Umbilical cord (tissue), 2 donors: ENCODE measurements at places on chromosomes 5 and 9. TPM values are rescaled to one million over a fixed set of nuclear protein-coding genes. Genes with fewer than 3 reads are reported as not detected.

- DNase-seq: no peak
Observed at GRCh38 chr5:152811988-152812387, 406.9 kb upstream of the NMUR2 start.

DNA sequence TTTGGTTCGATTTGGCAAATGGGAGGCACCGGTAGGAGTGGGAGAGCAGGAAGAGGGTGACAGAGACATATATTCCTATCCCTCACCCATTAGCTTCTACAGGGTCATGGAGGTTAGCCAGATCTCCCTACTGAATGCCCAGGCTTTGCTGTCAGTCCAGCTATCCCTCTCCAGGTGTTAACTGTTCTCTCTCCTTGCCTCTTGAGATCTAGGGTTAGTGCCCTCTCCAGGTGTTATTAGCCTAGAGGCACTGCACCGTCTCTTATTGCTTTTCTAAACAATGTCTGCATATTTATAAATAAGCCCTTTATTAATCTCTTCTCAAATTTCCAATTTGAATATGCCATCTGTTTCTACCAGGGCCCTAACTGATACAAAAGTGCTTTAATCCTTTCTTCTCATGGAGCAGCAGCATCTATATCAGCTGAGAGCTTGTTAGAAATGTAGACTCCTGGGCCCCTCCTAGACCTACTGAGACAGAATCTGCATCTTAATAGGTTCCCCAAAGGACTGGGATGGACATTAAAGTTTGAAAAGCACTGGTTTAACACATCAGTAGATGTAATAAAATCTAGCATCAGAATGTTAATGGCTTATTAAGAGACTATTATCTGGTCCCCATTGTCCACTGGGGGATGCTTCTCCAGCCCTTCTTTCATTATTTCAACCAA is 322.5 kb upstream of the SLC24A2 start:
- DNase-seq: no peak

DNA sequence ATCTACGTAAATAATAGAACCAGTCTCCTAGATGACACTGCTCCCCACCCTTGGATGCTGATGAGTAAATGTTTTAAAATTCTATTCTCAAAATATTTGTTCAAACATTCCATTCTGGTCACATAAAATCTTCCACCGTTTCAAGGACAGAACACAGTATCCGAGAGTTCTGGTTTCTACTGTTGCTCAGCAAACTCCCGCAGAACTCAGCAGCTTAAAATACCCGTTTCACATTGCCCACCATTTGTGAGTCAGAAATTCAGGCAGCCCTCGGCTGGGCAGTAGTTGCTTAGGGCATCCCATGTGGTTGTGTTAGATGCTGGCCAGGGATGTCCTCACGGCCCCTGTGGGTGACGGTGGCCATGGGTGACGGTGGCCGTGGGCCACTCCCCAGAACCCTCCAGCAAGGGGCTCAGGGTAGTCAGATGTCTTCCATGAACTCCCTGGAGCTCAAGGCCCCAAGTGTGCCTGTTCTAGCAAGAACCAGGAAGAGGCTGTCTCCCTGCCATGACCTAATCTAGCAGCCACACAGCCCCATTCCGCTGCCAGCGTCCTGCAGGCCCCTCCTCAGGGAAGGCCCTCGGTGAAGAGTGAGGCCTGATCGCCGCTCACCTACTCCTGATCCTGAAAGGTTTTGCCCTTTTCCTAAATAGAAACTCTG is 17.4 kb downstream of the MGAT1 start:
- peak; percentile 75 for DNase-seq

- no peak for DNase-seq
Observed at GRCh38 chr5:99004960-99005359, 76.2 kb upstream of the CHD1 start.

Gene PDCD1LG2
- total RNA-seq: 12.8 TPM

Gene WNK2
- 10.4 TPM for total RNA-seq

Gene CMYA5
- 9.9 TPM for total RNA-seq

GRCh38 chr5:134246771-134247427 is 21.0 kb upstream of the PPP2CA start:
- DNase-seq: peak; percentile 43

GRCh38 chr5:160525471-160526261 is 104.0 kb downstream of the PTTG1 start:
- no peak for DNase-seq

Gene ZNF658
- 7.0 TPM for total RNA-seq

- no peak for DNase-seq
Observed at GRCh38 chr9:117887383-117887782, 183.2 kb downstream of the TLR4 start.
